AG10803 (cell line): ENCODE measurements at places on chromosomes 13 and 19.

GRCh38 chr13:44232774-44233173 is 140.8 kb upstream of the SERP2 start:
- no peak for DNase-seq

GRCh38 chr19:10374931-10375330 is 5.4 kb downstream of the TYK2 start:
- DNase-seq: no peak

DNA sequence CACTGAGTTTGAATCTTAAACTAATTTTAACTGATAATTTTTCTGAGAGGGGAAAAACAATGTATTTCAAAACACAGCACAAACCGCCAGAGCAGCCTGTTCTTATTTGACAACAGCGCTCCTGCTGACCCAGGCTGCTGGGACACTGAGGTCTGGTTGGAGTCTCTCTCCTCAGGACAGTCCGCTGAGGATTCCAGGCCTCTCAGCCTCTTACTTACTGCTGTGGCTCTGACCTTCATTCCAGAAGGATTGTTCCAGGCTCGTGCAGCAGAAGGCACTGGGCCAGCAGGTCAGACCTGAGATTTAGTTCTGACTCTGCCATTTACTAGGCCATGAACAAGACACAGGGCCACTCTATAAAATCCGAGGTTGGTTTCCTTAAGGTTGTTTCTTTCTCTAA is 393.6 kb downstream of the TDRD3 start:
- no peak for DNase-seq

GRCh38 chr13:33318037-33318436 is 32.5 kb upstream of the STARD13 start:
- DNase-seq: no peak

GRCh38 chr13:32264407-32264806 is 50.8 kb downstream of the ZAR1L start:
- no peak for DNase-seq

DNA sequence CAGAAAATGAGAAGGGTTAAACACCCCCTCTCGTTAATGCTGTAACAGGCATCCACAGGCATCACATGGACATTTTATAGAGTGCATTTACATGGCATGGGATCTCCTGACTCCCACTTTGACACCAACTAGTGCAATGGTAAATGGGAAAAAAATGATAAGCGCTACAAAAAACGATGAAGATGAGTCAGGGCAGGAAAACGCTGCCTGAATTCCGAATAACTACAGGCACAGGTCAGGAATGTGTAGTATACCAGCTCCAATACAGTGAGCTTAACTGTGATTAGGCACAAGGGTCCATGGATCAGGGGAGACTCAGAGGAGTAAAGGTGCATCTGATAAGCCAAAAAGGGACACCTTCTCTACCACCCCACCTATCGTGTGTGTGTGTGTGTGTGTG is 223.6 kb downstream of the FOXO1 start:
- no peak for DNase-seq

DNA sequence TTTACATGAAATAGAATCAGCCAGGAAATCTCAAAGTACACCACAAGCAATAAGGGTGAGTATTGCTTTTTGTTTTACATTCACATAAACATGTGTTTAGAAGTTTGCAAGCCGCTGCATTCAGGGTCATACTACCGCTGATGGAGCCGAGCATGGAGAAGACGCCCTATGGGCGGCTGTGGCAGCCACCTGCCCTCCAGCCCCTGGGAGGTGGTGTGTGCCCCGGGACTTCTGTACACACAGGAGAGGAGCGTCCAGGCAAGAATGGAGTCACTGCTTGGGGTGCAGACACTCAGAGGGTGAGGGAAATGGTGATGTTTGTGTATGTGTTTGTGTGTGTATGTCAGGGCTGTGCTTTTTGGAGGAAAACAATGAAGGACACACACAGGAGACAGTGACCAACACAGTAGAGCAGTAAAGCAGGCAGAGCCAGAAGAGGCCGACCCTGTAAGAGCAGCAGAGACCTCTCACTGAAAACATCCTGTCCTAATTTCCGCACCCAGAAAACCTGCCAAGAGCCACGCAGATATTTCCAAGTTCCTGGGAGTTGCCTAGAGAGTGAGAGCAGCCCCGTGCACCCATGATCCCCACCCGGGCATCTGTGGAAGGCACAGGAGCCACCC is 108.1 kb upstream of the GJB6 start:
- DNase-seq: no peak

GRCh38 chr13:104701591-104701990 is 1635.4 kb upstream of the SLC10A2 start:
- DNase-seq: no peak

DNA sequence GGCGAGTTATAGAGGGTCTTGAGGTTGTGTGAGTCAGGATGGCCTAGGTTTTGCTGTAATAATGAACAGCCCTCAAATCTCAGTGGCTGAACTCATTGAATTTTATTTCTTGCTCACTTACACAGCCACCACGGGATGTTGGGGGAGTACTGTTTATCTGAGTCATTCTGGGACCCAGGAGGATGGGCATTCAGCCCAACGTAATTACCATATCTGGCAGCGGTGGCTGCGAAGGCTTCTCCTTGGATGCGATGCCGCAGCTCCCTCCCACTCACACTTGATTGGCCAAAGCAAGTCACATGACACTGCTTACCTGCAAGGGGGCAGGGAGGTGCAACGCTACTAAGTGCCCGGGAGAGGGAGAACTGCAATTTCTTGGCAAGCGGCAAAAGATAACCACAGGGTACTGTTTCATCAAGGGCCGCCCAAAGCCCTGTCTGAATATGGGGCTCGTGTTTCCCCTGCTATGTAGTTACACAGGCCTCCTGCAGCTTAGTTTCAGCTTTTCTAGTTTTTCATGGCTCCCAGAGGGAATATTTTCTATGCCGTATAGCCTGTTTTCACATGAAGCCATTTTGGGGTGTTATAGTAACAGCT is 19.9 kb downstream of the ZSWIM9 start:
- DNase-seq: no peak

DNA sequence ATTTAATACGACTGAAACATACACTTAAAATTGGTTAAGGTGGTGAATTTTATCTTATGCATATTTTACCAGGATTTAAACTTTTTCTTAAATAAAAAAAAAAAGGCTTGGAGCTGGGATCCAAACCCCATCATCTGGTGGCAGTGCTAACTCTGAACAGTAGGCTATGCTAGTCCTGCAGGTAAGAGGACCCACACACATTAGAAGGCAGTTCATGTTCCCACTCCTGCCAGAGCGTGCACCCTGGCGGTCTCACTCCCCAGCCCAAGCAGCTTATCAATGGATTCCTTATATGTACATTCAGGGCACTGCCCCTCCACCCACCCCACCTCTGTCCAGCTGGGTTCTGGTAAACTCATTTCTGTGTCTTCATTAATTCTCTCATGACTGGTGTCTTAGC is 31.3 kb upstream of the CEBPA start:
- DNase-seq: no peak

- no peak for DNase-seq
Observed at GRCh38 chr19:4557971-4558941, 1.2 kb downstream of the SEMA6B start.

- DNase-seq: no peak
Observed at GRCh38 chr13:28494778-28495537, at the start of gene FLT1. FLT1 (minus strand) TSS chr13:28495128; CDS start chr13:28494843, 285 bp downstream.

GRCh38 chr19:56727677-56728076 is 56.1 kb upstream of the ZNF835 start:
- DNase-seq: no peak

GRCh38 chr19:41376998-41377365 is 649 bp downstream of the TMEM91 start:
- DNase-seq: no peak

GRCh38 chr19:14113762-14114414 is 3.7 kb downstream of the PRKACA start:
- DNase-seq: no peak

GRCh38 chr19:48990400-48990799 is 2.7 kb downstream of the GYS1 start:
- peak; percentile 9 for DNase-seq

GRCh38 chr13:22455036-22455435 is 725.7 kb upstream of the SGCG start:
- no peak for DNase-seq

DNA sequence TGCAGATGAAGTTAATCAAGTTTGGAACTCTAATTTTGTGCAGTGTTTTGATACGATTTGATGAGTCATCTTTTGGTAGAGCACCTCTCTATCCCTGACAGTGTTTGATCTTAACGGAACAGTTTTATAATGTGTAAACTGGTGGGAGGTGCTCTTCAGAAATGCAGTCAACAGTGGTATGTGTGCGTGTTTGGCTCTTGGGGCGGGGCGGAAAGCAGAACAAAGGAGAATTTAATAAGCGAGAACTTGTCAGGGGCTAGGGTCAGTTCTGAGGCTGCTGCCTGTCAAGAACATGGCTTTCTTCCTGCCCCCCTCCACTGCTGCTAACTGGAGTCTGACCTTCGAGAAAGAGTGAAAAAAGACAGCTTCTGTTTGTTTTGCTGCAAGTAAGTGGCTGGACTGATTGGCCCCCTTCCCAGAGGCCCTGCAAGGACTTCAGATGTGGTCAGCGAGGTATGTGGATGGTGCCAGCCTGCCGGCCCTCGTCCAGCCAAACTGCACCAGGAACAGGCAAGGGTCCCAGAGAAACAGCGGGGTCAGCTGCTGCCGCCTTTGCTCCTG is 40.8 kb downstream of the BBC3 start:
- DNase-seq: peak; percentile 82

- DNase-seq: no peak
Observed at GRCh38 chr13:102901056-102901455, 55.2 kb downstream of the ERCC5 start.

- no peak for DNase-seq
Observed at GRCh38 chr19:41386442-41386841, 10.1 kb downstream of the TMEM91 start.

- DNase-seq: no peak
Observed at GRCh38 chr19:13726323-13726722, 38.0 kb upstream of the MRI1 start.

DNA sequence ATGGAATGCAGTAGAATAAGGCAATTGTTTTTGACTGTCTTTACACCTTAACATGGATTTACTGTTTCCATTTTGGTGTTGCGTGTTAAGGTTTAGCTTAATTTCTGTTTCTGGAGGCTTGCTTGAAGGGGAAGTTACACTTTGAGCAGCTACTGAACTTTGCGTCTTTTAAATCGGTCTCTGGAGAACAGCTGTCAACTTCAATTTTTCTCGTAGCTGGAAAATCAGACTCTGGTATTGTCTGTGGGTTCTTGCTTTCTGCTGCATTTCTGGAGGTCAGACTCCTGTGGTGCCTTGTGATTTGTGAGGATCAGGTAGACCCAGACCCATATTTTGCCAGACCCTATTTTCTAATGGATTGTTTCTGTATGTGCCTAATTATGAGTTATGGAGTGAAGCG is 146.7 kb downstream of the ATP8A2 start:
- no peak for DNase-seq

- no peak for DNase-seq
Observed at GRCh38 chr13:109747524-109747923, 38.9 kb downstream of the IRS2 start.
